HFFc6 (cell line): ENCODE measurements at places on chromosomes 4 and X.

DNA sequence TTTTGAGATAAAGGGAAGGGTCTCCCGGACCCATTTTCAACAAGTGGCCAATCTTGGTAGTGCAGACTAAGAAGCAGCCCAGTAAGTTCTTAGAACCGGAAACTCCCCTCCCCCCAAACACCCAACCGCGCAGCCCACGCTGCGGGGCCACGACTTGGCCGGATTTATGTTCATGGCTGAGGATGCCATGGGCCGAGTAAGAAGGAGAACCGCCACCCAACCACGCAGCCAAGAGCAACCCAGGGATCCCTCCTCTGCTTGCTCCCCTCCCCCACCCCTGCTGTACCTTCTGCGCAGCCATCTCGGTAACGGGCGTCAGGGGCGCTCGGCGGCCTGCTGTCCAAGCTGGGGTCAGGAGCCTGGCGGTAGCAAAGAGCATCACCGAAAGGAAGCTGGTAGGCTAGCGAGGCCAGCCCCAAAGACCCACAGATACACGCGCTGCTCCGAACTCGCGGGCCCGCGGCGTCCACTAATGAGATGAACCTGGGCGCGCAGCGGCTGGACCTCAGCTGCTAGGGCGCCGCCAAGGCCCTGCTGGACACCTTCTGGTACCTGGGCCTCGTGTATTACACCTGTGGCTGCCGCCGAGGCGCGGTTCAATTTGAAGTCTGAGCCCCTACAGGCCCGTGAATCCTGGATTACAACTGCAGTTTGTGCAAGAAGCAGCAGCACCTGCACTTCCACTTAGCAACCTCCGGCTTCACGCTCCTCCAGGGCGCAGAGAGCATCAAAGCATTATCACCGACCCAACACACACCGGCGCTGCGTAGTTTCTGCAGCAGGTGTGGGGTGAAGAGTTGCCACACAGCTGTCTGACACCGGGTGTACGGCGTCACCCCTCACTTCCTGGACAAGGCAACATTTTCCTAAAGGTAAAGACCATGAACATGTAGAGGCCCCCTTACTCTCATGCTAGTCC, 63.4 kb downstream of the NUDT10 start:
- DNase-seq: no peak
- no peak overlapping the region for H3K27ac ChIP-seq
- H3K4me1 ChIP-seq: no peaks in the 10 kb centered on the region
- no peaks in the 10 kb centered on the region; the same call in none of the 2 replicates for H3K27me3 ChIP-seq

DNA sequence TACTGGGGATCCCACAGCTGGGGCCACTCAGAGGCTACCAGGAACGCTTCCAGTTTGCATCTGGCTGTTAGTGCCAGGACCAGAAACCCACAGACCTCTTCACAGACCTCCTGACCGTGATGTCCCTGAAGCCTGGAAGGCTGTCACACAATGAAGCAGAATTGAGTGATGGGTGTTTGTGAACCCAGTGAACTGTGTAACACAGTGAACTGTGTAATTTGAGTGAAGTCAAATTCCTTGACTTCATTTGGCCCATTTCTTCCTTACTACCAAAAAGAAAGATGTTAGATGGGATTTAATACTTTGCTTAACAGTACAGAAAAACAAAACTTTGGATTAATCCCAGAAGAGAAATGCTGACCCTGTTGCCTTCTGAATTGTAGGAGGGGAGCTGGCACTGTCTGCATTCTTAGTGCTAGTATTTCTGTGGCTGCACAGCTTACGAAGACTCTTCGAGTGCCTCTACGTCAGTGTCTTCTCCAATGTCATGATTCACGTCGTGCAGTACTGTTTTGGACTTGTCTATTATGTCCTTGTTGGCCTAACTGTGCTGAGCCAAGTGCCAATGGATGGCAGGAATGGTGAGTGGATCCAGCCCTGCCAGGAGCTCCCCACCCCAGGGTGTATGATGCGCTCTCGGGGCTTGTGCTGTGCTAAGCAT, 17.8 kb downstream of the SRD5A3 start:
- H3K36me3 ChIP-seq: peaks cover 11% of the 10 kb centered on the region
- H3K4me1 ChIP-seq: peaks cover 16% of the 10 kb centered on the region
- DNase-seq: no peak
- H3K27me3 ChIP-seq: no peaks in the 10 kb centered on the region; the same call in 1 of the 2 replicates
- H3K4me3 ChIP-seq: no peak overlapping the region

DNA sequence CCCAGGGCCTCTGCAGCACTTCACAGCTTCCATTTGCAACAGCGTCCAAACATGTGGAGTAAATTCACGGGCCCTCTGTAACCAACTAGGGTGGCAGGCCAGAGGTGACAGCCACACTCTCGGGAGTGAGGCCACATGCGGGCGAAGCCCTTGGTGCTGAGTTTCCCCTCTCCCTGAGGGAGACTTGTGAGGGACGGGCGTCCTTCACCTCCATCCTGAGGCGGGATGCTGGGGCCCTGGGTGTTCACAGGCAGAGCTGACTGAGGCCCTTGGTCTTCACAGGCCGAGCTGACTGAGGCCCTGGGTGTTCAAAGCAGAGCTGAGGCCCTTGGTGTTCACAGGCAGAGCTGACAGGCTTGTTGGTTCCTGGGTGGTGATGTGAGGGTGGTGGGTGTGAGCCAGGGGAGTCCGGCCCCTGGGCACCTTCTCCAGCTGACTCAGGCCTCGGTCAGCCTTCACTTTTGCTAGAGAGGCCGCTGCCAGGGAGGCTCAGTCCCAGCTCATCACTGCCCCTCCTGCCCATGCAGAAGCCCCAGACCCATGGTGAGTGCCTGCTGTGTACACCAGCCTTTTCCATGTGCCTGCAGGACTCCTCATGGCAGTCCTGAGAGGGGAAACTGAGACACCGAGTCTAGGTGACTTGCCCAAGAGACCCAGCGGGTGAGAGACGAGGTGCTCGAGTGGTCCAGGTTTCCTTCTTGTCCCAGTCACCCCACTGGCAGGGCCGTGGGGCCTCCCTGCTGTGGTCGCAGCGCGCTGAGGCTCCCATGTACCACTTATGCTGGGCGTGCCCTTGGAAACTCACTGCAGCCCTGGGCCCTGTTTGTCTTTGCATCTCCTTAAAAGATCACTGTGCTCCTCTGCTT, 8.5 kb downstream of the WFS1 start:
- no peaks in the 10 kb centered on the region for H3K36me3 ChIP-seq
- H3K4me1 ChIP-seq: peaks cover 25% of the 10 kb centered on the region
- DNase-seq: no peak

GRCh38 chrX:149962859-149963757, 24.8 kb upstream of the EOLA2 start:
- no peaks in the 10 kb centered on the region for H3K36me3 ChIP-seq
- H3K4me1 ChIP-seq: peaks cover 6% of the 10 kb centered on the region; the same call in 1 of the 2 replicates
- DNase-seq: peak; percentile 28
- H3K27me3 ChIP-seq: no peaks in the 10 kb centered on the region
- no peak overlapping the region for H3K4me3 ChIP-seq
